SJSA1 (cell line): ENCODE measurements at places on chromosomes 7 and 10.

DNA sequence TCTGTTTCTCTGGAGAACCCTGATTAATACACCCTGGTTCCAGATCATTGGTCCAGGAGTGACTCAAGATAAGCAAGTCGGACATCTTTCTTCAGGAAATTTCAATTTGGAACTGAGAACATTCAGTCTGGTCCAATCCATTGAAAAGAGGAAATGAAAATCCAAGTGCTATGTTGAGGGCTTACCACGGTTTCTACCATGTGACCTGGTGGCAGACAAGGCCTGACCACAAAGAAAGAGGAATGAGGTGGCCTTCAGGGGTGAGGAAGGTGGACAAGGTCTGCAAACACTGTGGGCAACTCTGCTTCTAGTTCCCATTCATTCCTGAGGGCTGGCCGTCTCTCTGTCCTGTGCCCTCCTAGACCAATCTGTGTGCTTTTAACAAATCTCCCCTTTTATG, 149.2 kb upstream of the GHITM start:
- peaks cover 2% of the 10 kb centered on the region; the same call in 1 of the 2 replicates for H3K27me3 ChIP-seq
- H3K36me3 ChIP-seq: no peaks in the 10 kb centered on the region
- no peaks in the 10 kb centered on the region for H3K4me1 ChIP-seq
- DNase-seq: no peak
- H3K4me3 ChIP-seq: no peak overlapping the region

DNA sequence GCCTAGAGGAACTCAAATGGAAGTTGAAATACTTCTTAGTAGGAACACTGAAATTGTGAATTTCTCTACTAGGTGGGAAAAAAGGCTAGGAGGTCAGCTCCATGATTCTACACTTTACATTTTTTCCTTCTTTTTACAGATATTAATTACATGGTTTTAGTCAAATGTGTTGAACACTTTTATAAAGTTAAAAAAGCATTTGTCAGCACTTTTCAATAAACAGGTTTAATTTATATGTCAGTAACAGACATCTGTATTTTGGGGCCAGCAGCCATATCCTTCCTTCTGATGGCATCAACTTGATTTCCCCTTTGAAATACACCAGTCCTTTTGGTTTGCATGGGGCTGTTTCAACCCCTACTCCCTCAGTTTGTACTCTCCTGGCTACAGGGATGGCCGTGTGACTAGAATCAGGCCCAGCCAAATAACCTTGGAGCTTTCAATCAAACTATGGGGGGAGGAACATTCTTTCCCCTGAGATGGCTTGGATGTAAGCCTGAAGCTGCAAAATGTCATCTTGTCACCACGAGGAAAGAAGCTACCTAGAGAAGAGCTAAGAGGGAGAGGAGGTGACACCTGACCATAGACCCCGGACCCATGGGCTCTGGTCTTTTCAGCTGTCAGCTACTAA, 171.0 kb upstream of the NEBL start:
- no peak overlapping the region for H3K27ac ChIP-seq
- H3K4me1 ChIP-seq: no peaks in the 10 kb centered on the region
- no peak overlapping the region for H3K4me3 ChIP-seq
- no peaks in the 10 kb centered on the region for H3K36me3 ChIP-seq
- no peak for DNase-seq

- H3K36me3 ChIP-seq: no peaks in the 10 kb centered on the region
- H3K4me3 ChIP-seq: no peak overlapping the region
- H3K27ac ChIP-seq: no peak overlapping the region
- H3K4me1 ChIP-seq: no peaks in the 10 kb centered on the region
- DNase-seq: no peak
Observed at GRCh38 chr7:150835019-150835418, 17.3 kb upstream of the AOC1 start.

- no peak overlapping the region for H3K27ac ChIP-seq
- H3K27me3 ChIP-seq: no peaks in the 10 kb centered on the region
- H3K4me3 ChIP-seq: no peak overlapping the region
- no peaks in the 10 kb centered on the region for H3K4me1 ChIP-seq
- no peak for DNase-seq
Observed at GRCh38 chr10:109939315-109939961, 16.1 kb upstream of the XPNPEP1 start.

DNA sequence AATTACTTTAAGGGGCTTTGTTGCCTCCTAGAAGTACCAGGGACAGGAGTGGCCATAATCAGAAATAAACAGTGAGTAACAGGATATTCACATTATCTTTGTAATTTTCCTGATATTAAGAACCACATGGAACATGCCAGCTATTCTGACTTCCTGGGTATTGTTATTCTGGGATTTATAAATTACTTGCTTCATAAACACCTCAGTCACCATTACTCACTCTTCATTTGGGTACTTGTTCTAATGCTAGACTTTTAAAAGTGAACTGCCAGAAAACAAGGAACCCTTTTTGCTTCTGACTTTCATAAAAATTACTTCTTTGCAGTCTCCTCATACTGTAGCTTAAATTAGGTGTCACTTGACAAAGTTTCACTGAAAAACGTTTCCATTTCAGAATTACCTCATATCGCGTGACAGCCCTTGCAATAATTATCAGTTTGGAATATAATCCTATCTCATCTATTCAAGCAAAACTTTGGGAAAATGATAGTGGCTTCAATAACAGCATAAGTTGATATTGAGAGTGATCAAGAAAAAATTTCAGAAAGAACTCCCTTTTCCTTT, 29.8 kb downstream of the CABCOCO1 start:
- no peak for DNase-seq
- H3K36me3 ChIP-seq: no peaks in the 10 kb centered on the region
- H3K27ac ChIP-seq: no peak overlapping the region
- no peak overlapping the region for H3K4me3 ChIP-seq

GRCh38 chr7:91041901-91042484, 222.2 kb upstream of the FZD1 start:
- H3K27me3 ChIP-seq: no peaks in the 10 kb centered on the region
- no peak overlapping the region for H3K27ac ChIP-seq
- no peak overlapping the region for H3K4me3 ChIP-seq
- H3K4me1 ChIP-seq: no peaks in the 10 kb centered on the region
- H3K36me3 ChIP-seq: no peaks in the 10 kb centered on the region

- H3K27me3 ChIP-seq: no peaks in the 10 kb centered on the region
- peaks cover 19% of the 10 kb centered on the region for H3K36me3 ChIP-seq
- no peak for DNase-seq
Observed at GRCh38 chr10:91220954-91221675, 652 bp downstream of the PCGF5 start.

- H3K4me3 ChIP-seq: no peak overlapping the region
- peak overlapping the region; percentile 84 for H3K27ac ChIP-seq
- H3K36me3 ChIP-seq: no peaks in the 10 kb centered on the region
- H3K4me1 ChIP-seq: peaks cover 51% of the 10 kb centered on the region
- H3K27me3 ChIP-seq: no peaks in the 10 kb centered on the region
Observed at GRCh38 chr10:36671607-36672006, 453.8 kb upstream of the ANKRD30A start.

DNA sequence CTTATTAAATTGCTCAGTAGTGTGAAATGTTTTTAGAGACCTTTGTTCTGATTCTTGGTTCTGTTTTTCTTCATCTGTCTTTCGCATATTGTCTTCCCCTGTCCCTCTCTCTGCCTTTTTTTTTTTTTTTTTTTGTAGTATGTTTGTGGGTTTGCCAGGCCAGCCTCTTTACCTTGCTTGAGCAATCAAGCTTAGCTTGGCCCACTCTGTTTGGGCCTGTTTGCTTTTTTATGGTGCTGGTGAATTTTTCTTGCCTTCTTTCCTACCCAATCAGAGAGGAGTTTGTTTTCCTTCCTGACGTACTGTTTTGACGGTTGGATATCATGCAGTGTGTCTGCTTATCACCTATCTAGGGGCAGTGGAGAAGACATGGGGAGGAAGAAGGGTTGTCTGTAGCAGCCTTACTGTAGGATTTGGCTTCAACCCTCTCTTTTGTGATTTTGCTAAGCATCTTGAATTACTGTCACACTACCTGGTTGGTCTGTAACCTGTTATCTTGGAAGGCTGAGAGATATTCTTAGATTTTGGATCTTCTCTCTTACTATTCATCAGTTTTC, 64.0 kb downstream of the BBS9 start:
- DNase-seq: no peak
- H3K27me3 ChIP-seq: no peaks in the 10 kb centered on the region; the same call in 1 of the 2 replicates
- H3K4me3 ChIP-seq: no peak overlapping the region

- H3K27me3 ChIP-seq: 0 out of 2 replicates have a peak, but pooled peaks cover 3% of the 10 kb centered on the region
- no peak overlapping the region for H3K4me3 ChIP-seq
- H3K4me1 ChIP-seq: peaks cover 21% of the 10 kb centered on the region
- H3K36me3 ChIP-seq: no peaks in the 10 kb centered on the region
Observed at GRCh38 chr7:36671432-36671829, 52.9 kb downstream of the AOAH start.

GRCh38 chr10:49415109-49415508, 19.2 kb upstream of the DRGX start:
- H3K27me3 ChIP-seq: peaks cover 8% of the 10 kb centered on the region; the same call in 1 of the 2 replicates
- H3K4me1 ChIP-seq: no peaks in the 10 kb centered on the region
- H3K27ac ChIP-seq: no peak overlapping the region
- H3K36me3 ChIP-seq: no peaks in the 10 kb centered on the region

DNA sequence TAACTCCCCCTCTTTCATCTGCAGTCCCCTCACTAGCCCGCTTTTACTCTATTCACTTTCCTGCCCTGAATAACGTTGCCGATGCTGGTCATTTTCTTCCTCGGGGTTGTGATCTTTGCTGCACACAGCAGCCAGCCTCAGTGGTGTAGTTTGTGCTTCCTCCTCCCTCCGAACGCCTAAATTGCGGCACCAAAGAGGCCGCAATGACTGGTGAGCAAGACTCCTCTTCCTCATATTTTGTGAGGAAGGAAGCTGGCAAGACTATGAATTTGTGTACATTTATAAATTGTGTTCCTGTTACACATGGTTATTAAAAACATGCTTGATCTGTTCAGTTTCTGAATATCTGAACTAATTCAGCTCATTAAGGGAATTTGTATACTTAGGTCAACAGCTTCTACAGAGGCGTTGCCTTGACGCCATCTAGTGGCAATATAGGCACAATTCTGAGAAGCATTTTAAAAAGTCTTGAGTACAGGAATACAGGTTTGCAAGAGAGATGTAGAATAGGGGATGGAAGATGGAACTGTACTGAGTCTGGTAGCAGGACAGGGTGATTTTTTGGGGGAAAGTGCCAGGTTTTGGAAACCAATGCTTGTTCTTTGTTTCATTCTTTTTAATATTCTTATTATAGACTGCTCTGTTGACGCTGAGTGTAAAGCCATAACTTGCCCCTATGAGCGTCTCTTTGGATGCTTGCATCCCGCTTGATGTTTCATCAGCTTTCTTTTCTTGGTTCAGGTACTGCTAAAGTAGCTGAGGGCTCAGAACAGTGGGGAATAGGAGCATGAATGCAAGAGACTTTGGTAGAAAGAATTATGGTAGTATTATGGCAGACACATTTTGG, 4.1 kb upstream of the TAS2R5 start:
- no peaks in the 10 kb centered on the region for H3K27me3 ChIP-seq
- H3K4me1 ChIP-seq: no peaks in the 10 kb centered on the region
- H3K36me3 ChIP-seq: no peaks in the 10 kb centered on the region
- H3K27ac ChIP-seq: no peak overlapping the region
- H3K4me3 ChIP-seq: no peak overlapping the region
- no peak for DNase-seq

GRCh38 chr10:60570896-60571295, 181.2 kb upstream of the ANK3 start:
- no peak overlapping the region for H3K4me3 ChIP-seq
- H3K36me3 ChIP-seq: no peaks in the 10 kb centered on the region
- peaks cover 11% of the 10 kb centered on the region; the same call in 1 of the 2 replicates for H3K27me3 ChIP-seq
- no peaks in the 10 kb centered on the region for H3K4me1 ChIP-seq

DNA sequence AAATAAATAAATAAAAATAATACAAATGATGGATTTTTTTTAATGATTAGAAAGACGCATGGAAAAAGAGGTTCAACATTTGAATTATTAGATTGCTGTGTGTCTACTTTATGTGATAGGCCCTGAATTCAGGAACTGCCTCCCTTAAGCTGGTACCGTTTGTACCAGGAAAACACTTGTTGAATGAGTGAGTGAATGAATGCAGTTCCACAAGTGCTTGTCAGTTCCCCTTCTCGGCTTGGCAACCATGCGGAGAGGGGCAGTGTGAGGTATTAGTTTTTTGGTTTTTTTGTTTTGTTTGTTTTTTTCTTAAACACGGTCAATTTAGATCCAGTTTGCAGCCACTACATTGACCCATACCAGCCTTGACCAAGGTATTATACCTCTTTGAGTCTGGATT, 2.1 kb upstream of the DPY19L1 start:
- peaks cover 3% of the 10 kb centered on the region; the same call in 1 of the 2 replicates for H3K36me3 ChIP-seq
- H3K27me3 ChIP-seq: no peaks in the 10 kb centered on the region
- H3K4me3 ChIP-seq: no peak overlapping the region
- DNase-seq: no peak

DNA sequence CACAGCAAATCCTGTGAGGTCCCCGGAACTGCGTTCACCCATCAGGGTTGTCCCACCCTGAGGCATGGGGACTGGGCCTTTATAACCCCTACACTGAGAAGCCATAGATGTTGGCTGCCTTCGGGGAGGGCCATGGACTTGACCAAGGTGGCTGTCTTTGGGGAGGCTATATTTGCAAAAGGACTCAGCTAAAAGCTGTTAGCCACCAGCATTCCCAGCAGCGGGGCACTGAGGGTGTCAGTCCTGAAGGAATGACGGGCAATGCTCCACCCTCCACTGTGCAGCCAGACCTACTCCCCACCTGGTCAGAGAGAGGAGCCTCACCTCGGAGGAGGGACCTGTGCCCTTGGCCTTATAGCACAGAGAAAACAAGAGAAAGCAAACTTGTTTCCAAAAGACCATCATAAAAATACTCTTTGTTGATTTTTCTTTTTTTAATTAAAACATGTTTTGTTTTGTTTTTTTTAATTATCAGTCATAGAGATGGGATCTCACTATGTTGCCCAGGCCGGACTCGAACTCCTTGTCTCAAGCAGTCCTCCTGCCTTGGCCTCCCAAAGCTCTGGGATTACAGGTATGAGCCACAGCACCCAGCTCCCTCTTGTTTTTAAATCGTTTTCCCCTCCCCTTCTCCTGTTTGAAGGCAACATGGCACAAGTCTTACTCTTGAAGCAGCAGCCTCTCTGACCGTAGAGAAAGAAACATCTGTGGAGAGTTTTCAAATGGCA, 26.7 kb upstream of the CUX1 start:
- H3K27me3 ChIP-seq: no peaks in the 10 kb centered on the region
- H3K36me3 ChIP-seq: no peaks in the 10 kb centered on the region
- H3K4me3 ChIP-seq: no peak overlapping the region
- H3K27ac ChIP-seq: no peak overlapping the region
- no peak for DNase-seq
